ENCODE measurements at places on chromosomes 7 and 10.
A peak's percentile ranks its signal among the peaks of the same experiment; 100 is the strongest.

DNA sequence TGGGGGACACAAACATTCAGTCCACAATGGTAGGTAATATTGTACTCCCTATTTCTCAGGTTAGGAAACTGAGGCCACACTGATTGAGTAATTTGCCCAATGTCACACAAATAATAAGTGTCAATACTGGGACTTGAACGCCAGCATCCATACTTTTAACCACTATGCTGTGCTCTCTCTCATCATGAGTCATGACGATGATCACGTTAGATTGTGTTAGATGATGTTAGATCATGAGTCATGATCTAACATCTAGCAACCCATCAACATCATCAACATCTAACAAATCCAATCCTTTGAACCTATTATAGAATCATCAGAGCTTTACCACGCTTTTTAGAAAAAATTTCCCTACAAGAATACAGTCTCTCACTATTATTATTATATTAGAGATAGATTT lies 28.1 kb upstream of the HERPUD2 start:
- DNase-seq, result peak; percentile 28

- DNase-seq, result no peak
These were observed 228.1 kb downstream of the CSTF2T start for GRCh38 chr10:51471271-51471670.

DNA sequence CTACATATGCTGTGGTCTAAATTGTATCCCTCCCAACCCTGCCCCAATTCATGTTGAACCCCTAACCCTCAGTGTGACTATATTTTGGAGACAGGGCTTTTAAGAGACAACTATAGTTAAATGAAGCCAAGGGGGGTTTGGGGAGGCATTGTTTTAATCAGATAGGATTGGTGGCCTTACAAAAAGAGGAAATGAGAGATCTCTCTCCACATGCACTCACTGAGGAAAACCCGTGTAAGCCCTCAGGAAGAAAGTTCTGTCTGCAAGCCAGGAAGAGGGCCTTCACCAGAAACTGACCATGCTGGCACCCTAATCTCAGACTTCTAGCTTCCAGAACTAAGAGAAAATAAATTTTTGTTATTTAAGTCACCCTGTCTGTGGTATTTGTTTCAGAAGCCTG lies 276.7 kb downstream of the KIF20B start:
- DNase-seq, result no peak

GRCh38 chr7:148286150-148286549 lies 304.4 kb upstream of the C7orf33 start:
- DNase-seq, result peak; percentile 57

DNA sequence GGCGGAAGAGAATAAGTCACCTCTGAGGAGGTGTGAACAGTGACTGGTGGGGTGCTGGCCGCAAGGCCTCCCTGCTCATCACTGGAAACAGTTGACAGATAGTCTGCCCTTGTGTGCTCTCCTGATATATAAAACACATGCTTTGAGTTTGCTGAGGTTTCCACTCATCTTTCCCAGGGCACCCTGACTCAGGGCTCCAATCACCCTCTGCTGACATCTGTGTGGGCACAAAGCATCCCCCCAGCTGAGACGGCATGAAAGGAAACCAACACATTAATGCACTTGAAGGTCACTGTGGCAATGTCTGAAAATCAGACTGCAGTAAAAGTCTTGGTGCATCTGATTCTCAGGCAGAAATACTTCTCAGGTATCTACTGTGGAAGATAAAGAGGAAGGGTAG lies 49.8 kb downstream of the EPDR1 start:
- no peak for DNase-seq

DNA sequence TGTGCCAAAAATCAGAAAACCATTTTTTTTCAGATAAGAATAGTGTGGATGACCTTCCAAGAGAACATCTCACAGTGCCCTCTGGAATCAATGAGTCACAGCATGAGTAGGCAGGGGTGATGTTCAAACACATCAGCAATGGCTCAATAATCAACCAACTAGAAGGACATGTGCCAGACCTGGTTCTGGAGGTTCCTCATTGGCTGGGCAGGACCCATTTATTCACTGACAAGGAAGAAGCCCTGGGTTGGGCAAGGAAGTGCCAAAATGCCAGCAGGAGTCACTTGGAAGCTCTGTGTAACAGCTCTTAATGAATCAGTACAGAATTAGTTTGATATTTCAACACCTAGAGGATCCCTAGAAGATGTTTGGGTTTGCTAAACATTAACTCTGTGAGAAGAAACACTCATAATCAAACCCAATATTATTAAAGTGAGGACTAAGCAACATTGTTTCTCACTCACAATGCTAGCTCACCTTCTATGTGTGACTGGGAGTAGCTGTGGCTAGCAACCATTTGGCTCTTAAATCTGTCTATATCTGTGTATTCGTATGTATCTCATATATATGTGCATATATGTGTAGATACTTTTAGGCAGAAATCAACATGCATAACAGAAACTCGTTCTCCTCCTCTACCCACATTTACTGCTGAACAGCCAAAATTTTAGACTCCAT lies 72.3 kb upstream of the APBB1IP start:
- DNase-seq, result peak; percentile 99

- no peak for DNase-seq
These were observed 5.2 kb downstream of the FZD9 start for GRCh38 chr7:73438547-73439409.

- no peak for DNase-seq
These were observed 192.1 kb upstream of the KLF14 start for GRCh38 chr7:130926001-130926691.

GRCh38 chr7:41955451-41955850 lies 252.6 kb upstream of the INHBA start:
- no peak for DNase-seq

GRCh38 chr7:133025056-133025455 lies 56.8 kb downstream of the CHCHD3 start:
- DNase-seq, result no peak

DNA sequence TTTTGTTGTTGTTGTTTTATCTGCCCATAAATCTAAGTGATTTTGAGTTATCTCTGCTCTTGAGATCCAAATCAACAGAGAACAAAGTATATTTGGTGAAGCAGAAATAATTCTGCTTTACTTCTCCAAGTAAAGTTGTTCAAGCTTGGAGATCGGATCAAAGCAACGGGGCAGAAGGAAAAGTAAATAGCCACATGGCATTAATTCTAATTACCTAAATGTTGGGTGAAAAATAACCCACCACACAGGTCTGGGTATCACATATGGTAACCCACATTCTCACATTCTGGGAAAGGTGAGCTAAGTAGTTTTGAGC lies 3.1 kb downstream of the NRP1 start:
- no peak for DNase-seq

Data from kidney tubule cell (primary cell).